ENCODE measurements at places on chromosomes 16 and 17.
A peak's percentile ranks its signal among the peaks of the same experiment; 100 is the strongest.

DNA sequence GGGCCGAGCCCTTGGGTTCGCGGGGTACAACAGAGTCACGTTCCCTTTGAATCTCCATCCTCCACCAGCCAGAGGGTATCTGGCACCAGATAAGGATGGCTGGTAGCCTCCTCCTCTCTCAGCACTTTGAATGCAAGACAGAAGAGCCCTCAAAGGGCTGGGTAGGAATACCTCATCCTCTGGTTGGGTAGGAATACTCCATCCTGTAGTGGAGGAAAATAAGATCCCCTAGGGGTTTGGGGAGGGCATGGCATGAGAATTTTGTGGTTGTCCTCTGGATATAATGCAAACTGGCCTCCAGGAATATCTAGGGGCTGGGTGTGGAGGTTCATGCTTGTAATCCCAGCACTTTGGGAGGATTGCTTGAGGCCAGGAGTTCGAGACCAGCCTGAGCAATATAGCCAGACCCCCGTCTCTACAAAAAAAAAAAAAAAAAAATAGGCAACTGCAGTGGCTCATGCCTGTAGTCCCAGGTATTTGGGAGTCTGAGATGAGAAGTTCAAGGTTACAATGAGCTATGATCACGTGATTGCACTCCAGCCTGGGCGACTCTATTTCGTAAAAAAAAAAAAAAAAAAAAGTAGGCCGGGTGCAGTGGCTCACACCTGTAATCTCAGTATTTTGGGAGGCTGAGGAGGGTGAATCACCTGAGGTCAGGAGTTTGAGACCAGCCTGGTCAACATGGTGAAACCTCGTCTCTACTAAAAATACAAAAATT, 2.7 kb downstream of the IGFBP4 start:
- DNase-seq, result peak; percentile 51

GRCh38 chr17:37130984-37131446, 182.3 kb downstream of the AATF start:
- DNase-seq, result no peak

GRCh38 chr17:17842111-17842876, 5.5 kb upstream of the SREBF1 start:
- DNase-seq, result no peak

- DNase-seq, result no peak
Observed at GRCh38 chr16:85329059-85329812, 217.0 kb upstream of the CIBAR2 start.

DNA sequence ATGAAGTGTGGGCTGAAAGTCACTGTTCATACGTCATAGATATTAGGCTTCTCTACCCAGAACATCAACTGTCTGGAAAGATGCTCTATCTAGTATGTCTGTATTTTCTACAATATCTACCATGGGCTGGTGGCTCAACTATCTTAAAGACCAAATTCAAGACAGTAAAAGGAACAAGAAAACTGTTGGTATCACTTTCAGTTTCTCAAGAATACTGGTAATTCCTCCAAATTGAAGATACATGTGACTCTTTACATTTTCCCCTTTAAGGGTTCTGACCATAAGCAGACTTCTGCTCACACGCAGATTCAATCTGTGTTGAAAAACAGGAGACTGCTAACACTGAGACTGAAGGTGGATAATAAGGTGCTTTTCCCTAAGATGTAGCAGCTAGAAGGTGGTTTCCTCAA, 24.2 kb downstream of the XPO6 start:
- DNase-seq, result no peak

DNA sequence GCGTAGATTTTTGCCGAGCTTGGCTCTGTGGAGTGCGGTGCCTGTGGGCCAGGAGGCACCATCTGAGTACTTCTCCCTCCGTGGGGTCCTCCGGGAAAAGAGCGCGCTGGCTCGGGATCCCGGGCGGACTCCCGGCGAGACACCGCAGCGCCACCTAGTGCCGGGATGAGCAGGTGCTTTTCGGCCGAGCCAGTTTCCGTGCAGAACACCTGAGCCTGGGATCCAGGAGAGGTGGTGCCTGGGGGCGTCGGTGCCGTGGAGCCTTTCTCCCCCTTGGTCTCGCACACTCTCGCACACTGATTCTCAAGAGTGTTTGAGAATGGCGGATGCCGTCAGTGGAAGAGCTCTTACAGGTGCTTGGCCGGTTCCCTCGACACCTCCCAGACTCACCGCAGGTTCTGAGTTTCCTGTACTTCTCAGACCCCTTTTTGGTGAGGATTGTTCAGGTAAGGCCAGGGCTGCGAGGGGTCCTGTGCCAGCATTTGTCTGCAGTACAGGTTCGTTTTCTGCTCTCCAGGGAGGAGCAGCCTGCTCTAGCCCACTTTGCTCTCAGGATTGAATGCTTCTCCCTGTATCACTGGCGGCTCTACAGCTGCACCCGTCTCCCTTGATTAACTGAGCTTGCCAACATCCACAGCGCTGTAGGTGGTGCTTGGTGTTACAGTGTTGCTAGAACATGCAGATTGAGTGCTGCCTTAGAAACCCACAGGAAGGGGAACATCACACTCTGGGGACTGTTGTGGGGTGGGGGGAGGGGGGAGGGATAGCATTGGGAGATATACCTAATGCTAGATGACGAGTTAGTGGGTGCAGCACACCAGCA, 23.3 kb downstream of the TBCD start:
- peak; percentile 73 for DNase-seq

GRCh38 chr16:8855972-8856371, 12.8 kb downstream of the CARHSP1 start:
- DNase-seq, result no peak

DNA sequence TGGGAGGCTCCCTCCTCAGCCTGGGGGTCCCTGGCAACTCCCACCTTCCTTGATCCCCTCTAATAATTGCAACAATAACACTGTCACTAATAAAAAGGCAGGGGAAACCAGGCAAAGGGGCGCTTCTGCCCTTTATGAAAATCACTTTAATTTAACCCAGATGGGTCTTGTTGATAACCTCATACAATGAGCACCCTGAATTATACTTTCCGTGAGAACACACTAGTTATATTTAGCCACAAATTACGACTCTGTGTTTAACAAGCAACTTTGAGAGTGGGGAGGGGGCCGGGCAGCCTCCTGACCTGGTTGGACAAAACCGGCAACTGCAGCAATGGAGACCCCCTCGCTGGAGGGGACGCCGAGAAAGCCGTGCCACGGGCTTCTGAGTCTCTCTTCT, 5.7 kb upstream of the BAHCC1 start:
- DNase-seq, result no peak

GRCh38 chr16:23862556-23862955, 26.8 kb downstream of the PRKCB start:
- no peak for DNase-seq

DNA sequence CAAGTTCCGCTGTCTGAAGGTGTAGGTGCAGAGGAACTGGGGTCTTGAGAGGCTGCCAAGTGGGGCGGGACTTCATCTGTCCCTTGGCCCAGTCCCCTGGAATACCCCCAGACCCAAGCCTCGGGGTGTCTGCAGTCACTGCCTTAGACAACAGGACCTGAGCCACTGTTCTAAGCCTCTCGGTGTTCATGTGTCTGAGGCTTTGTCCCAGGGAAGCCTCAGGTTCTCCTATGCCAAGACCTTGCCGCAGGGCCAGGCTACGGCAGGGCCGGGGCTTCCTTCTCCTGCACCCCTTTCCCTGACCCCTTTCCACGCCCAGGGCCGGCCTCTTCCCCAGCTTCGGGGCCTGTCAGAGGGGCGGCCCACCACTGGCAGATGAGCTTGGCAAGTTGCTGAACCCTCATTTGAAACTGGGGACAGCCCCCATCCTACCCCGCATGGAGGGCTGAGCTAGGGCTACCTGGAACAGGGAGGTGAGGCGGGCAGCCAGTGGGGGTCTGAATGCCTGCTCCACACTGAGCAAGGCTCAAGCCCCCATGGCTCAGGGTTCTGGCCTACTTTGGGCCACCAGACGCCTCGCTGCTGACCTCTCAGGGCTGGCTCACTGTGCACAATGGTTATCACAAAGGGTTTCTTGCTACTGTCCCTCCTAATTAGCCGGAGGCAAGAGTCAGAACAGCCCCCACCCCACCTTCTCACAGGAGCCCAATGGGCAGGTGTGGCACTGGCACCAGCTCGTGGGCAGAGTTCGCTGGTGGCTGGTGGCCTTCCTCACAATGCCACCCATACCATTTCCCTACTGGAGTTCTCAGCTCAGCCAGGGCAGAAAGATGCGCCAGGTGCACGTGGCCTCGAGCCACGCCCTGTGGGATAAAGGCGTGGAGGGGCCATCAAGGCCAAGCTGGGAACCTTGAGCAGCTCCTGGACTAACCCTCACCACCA, 7.1 kb downstream of the LITAFD start:
- no peak for DNase-seq

- DNase-seq, result peak; percentile 48
Observed at GRCh38 chr16:57093666-57094564, 1.5 kb downstream of the CPNE2 start.

GRCh38 chr16:58488531-58488930, 11.4 kb upstream of the NDRG4 start:
- no peak for DNase-seq

Measured in left lobe of liver (tissue), 2 donors.